Pons (tissue), 1 donor: ENCODE measurements at places on chromosomes 5 and 9.

GRCh38 chr5:66338828-66339227, 194.7 kb downstream of the SREK1 start:
- DNase-seq = no peak

DNA sequence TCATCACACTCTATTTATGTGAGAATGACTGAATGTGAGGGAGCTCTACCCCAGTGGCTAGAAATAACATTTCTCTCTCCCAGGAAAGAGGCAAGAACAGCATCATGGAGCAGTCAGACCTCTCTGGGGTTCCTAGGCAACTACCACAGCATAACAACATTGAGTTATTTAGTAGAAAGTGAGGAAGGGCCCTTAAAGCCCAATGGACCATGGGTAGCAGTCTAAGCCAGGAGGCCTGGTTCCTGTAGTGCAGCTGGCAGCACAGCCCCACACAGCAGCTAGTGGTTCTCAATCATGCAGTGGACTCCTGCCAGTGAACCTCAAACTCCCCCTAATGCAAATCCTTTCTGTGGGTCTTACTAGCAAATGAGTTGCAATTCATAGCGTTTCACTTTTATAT, 55.3 kb downstream of the SPEF2 start:
- no peak for DNase-seq

DNA sequence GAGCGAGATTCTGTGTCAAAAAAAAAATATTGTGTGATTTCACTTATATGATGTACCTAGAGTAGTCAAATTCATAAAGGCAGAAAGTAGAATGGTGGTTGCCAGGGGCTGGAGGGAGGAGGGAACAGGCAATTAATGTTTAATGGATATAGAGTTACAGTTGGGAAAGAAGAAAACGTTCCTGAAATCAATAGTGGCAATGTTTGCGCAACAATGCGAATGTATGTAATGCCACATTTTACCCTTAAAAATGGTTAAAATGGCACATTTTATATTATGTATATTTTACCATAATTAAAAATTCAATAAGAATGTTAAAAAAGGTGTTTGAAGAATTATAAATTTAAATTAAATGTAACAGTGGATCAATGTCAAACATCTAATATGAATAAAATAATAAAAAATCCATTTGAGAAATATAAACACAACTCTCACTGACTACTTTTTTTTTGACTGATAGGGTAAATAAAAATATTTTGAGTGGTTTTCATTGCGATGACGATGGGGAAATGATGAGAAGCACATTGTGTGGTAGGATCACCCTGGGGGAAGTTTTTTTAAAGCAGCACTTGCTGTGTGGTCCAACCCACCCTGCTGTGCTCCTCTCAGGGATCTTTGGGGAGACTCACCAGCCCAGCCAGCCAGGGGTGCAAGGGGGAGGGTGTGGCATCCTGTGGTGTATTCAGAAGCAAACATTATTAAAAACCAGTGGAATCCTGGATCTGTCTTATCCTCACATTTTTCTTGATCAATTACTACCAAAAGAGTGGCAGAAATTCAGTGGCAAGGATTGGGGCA, 4.3 kb downstream of the FYB1 start:
- DNase-seq = no peak

- peak; percentile 75 for DNase-seq
These were observed 449 bp upstream of the PCSK5 start for GRCh38 chr9:75889977-75890471.

DNA sequence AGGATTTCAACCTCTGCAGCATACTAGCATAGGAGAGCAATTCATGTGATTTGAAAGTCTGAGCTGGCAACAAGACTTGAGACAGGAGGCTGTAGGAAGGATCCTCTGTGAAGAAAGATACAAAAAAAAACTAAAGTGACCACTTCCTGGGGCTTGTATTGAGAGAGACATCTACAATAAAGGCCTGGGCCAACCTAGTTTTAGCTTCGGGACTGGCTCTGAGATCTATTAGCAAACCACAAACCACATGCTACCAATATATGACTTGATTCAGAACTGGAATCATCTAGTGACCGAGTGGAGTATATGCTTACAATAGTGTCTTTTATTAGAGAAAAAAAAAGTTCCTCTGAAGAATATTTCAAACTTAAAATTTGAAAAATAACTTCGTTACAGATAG, 1448.9 kb upstream of the CDH6 start:
- no peak for DNase-seq

- DNase-seq = no peak
These were observed 98.9 kb upstream of the SPATA31D4 start for GRCh38 chr9:81829195-81829882.

DNA sequence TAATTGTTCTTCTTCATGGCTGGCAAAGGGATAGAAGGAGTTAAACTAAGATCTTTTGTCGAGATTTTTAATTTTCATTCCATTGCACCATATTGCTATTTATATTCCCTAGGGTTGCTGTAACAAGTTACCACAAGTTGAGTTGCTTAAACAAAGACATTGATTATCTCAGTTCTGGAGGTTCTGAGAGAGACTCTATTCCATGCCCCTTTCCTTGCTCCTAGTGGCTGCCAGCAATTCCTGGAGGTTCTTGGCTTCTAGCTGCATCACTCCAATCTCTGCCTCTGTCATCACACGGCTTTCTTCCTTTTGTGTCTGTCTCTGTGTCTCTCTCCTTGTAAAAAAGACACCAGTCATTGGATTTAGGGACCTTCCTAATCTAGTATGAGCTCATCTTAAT, 136.6 kb upstream of the DAB2 start:
- no peak for DNase-seq

DNA sequence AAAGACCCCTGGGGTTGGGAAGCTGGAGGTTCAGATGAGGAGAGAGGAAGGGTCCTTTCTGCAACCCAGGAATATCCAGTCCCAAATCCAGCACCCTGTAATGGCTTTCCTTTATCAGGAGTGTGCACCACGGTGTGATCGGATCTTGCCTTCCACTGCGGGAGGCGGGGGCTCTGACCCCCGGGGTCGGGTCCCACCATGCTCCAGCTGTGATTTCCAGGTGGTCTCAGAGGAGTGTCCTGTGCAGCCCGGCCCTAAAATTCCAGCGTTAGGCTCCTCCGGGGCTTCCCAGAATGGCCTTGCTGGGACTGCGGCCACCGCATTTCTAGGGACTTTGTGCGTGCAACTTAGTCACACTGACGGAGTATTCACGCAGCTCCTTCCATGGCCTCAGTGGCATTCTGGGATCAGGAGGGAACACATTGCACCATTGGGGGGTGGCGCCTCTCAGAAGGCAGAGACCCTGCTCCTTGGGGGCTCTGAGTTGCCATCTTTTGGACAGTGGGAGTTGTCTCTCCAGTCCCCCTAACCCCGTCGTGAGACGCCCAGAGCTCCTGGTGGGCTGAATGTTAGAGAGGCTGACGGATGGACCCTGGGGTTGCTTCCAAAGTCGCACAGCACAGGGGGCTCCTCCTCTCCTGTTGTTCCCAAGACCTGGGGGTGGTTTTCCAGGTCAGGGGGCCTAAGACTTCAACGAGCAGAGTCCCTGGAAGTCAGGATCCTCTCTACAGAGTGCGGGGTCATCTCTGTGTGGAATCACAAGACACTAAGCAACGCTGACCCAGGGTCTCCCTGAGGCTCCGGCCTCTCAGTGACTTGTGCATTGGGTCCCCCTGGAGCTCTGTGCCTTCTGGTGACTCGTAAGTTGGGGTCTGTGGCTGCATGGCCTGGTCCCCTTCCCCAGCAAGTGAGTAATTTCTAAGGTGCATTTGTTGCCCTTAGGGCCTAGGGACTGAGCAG, 42.7 kb upstream of the IRX4 start:
- DNase-seq = no peak

DNA sequence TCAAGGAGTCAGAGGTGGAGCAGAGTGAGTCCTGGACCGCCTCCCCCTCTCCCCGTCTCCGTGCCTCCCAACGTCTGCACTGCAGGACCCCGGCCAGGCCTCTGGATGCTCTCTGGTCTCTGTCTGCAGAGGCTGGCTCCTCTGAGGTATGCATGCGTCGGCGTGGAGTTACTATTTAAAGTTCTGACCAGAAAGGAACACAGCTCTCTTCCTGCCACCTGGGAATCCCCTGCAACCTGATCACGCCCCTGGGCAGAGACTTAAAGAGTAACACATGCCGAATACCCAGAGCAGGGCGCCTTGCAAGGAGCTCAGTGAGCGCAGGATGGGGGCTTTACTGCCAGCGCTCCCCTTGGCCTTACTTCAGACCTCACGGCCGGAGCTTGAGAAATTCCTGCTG, 16.0 kb downstream of the ANXA6 start:
- DNase-seq = no peak

DNA sequence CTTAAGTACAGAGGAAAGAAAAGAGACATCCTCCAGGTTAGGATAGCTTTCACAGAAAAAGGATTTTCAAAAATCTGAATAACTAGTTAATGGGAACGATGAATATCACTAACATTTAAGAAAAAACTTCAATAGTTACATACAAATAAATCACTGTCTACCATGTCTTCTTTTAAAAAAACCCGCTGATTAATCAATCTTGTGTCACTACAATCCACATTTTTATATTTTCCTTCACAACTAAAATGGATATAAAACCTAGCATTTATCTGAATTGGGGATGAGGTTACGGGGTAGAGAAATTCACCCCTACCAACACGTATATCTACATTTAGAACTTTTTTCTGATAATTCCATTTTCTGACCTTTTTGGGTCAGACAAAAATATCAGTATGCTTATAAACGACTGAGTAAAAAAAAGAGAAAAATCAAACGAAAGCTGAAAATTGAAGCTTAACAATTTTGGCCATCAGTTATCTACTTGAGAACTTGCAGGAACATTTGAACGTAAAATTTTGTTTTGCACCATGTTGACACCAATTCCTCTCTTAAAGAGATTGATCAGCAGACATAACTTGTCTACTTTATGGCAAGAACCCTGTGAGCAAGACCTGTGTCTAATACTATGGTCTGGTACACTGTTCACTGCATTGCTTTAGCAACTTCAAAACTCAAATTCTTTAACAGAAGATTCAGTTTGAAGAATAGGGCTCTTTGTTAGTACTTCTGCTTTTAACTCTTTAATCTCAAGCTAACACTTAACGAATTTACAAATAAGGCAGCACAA, 4.8 kb downstream of the NR3C1 start:
- DNase-seq = peak; percentile 78

GRCh38 chr5:135072387-135073281, 38.6 kb upstream of the PITX1 start:
- no peak for DNase-seq

DNA sequence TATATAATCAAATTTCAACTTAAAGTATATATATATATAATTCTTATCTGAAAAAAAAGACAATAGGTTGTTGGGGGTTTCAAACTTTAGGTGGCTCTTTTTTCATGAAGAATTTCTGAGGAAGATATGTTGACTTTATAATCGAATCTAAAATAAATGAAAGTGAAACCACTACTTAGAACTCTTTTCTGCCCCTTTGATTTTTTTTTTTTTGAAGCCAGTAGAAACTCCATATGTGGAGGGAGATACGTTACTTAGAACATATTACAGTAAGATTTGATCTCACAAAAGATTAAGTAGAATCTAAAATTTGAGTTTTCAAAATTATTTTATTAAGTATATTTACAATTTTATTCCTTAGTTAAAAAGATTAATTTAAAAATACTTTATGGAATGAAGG, 96.9 kb downstream of the ATG10 start:
- no peak for DNase-seq

DNA sequence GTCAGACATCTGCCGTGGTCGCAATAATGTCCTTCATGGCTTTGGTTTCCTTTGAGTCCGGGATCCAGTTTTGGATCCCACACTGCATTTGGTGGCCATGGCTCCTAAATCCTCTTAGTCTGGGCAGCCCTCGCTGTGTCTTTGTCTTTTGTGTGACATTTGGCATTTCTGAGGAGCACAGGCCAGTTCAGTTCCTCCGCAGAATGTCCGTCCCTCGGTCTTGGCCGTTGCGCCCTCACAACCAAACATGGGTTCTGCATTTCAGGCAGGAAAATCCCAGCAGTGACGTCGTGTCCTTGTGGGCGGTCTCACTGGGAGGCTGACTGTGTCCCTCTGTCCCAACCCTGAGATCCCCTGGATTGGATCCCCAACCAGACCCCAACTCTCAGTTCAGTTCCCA, 172.9 kb upstream of the PPP1R26 start:
- DNase-seq = no peak

DNA sequence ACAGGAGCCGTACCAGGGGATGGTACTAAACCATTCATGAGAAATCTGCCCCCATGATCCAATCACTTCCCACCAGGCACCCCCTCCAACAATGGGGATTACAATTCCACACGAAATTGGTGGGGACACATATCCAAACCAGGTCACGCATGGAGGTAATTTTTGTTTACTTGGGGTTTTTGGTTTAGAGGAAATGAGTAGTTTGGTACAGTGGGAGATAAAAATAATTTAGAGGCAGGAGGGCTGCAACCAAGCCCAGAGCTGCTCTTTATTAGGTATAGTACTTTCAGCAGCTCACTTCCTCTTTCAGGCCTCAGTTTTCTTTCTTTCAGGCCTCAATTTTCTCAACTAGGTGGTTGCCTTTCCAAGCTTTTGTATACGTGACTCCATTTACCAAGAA, 23.2 kb downstream of the PRUNE2 start:
- DNase-seq = no peak

DNA sequence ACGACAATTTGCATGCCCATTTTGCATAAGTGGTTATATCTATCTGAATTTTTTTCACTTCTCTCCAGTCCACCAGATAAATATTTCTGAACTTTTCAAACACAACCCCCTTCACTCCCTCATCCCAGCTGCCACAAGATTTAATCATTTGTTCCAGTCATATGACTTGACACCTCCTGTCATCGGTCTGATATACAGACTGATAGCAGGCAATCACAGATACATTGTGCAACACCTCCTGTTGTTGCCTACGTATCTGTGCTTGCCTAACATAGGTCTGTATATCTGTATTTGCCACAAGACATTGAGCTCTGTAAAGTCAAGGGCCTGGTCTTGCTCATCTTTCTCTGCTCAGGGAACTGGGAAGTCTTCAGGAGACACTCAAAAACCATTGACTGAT, 65.6 kb downstream of the GNA14 start:
- DNase-seq = no peak

GRCh38 chr5:5344606-5345005, 77.9 kb upstream of the ICE1 start:
- no peak for DNase-seq
